ENCODE measurements at places on chromosomes 6 and 20.
A peak's percentile ranks its signal among the peaks of the same experiment; 100 is the strongest.

GRCh38 chr20:1527923-1528322, 29.6 kb downstream of the SIRPD start:
- DNase-seq, result no peak

GRCh38 chr6:132161283-132161682, 210.1 kb upstream of the CCN2 start:
- DNase-seq, result no peak

- DNase-seq, result no peak
Measured at GRCh38 chr6:8215631-8216030, 113.3 kb upstream of the EEF1E1 start.

GRCh38 chr6:157764178-157765068, 58.6 kb upstream of the SNX9 start:
- DNase-seq, result no peak

DNA sequence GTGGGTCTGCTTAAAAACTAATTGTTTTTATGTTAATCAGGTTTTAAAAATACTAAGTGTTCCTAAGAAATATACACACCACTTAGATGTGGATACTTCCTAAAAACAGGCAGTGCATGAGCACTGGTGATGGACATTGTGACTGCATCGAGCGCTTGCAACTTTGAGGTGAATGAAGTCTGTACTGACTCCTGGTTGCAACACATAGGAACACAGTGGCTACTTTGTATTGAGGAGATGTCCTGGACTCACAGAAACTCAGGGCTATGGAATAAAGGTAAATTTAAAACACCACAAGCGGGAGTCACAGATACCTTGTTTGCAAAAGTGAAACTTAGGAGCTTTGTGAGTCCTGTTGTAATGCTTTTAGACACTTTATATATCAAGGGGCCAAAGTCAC, 55.6 kb upstream of the POLR1H start:
- no peak for DNase-seq

GRCh38 chr6:132341646-132342045, 59.6 kb downstream of the MOXD1 start:
- no peak for DNase-seq

DNA sequence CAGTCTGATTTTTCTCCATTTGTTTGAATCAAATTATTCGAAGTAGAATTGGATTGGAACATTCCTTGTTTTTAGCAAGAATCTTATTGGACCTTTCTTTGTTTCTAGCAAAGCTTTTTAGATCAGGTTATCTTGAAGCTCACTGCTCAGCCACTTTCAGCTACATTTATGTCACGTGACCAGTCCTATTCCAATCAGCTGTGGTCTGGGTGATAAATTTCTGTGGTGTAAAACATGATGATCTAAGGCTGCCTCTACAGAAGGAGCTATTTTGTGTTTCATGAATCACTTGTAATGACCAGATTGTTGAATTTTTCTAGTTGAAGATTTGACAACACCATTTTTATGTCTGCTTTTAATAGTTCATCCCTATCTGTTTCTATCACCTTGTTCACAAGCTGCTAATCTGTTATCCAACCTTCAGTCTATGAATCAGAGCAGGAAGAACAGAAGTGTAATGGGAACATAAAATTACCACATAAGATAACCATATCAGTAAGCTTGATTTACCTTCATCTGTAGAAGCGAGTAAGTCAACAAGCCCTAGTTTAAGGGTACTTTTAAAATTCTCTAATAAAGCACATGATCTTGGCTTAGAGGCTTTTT, 101.0 kb upstream of the MAP3K7 start:
- no peak for DNase-seq

DNA sequence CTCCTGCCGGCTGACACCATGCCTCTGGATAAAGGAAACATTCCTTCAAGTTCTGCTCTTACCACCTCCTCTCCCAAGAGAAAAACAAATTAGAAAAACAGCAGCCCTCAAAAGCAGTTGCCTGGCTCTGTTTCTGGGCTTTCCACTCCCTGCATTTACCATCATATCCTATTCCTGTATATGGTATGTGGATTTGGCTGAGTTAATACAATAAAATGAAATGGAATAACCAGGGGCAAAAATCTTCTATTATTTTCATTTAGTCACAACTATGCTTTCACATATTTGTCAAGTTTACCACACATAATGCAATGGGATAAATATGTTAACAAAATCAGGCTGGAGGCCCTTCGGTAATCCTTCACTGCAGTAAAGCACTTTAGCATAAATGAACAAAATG, 34.3 kb downstream of the COL12A1 start:
- no peak for DNase-seq

- DNase-seq, result no peak
Measured at GRCh38 chr6:120211955-120212792, 862.6 kb upstream of the MAN1A1 start.

- DNase-seq, result no peak
Measured at GRCh38 chr6:56840467-56841380, 114.2 kb upstream of the BEND6 start.

DNA sequence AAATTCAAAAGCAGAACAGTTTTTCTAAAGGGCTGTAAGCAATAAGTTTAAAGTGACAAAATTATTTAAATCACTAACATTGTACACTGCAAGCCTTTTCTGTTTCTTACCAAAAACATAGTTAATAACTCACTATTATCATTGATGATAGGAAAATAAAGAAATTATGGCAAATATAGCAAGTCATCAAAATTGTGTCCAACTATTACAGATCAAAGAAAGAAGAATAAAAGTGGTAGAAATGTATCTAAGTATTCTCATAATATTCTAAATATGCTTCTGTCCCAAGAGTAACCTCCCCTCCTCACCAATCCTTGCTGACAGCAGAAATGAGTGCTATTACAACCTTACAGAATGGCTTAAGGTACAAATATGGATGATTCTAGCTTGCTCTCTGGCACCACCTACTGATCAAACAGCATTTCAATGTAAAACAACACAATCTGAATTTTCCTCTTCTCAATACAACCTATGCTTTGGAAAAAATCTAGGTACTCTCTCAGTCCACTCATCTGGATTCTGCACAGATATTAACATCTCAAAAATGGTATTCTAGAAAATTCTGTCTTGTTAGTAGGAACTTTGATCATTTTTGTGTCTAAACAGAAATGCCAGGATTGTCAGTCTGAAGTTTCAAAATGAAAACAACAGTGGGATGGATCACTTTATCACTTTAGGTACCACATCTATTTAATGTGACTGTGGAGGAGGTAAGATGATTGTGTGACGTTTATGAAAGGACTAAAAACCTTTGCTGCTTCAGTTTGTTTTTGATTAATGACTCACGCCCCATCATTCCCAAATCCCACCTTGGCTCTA, 40.9 kb downstream of the ZFP64 start:
- peak; percentile 23 for DNase-seq

GRCh38 chr6:30615219-30615957, 1.7 kb downstream of the PPP1R10 start:
- DNase-seq, result peak; percentile 53

GRCh38 chr6:83862776-83863471, 3.4 kb downstream of the CYB5R4 start:
- DNase-seq, result no peak

DNA sequence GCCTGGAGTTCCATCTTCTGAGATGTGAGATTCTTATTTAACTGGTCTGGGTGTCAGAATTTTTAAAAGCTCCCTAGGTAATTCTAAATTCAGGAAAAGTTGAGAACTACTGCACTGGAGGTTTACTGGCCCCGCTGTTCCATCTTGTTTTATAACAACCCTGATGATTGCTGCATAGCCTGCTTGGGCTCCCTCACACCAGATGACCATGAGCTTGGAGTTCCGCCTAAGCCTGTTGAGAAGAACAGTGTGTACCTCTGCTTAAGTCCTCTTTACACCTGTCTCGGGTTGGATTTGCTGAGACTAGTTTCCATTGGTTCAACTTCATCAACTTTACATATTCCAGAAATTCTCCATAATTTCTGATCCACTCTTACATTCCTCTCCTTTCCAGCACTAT, 77.9 kb downstream of the FKBP5 start:
- DNase-seq, result no peak

DNA sequence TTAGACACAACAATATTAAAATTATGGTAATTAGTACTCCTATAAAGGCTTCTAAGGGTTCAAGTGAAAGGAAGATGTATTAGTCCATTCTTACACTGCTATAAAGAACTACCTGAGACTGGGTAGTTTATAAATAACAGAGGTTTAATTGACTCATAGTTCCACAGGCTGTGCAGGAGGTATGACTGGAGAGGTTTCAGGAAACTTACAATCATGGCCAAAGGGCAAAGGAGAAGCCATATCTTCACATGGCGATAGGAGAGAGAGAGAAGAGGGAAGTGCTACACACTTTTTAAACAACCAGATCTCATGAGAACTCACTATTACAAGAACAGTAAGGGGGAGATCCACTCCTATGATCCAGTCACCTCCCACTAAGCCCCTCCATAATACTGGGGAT, 52.9 kb downstream of the TINAG start:
- no peak for DNase-seq

DNA sequence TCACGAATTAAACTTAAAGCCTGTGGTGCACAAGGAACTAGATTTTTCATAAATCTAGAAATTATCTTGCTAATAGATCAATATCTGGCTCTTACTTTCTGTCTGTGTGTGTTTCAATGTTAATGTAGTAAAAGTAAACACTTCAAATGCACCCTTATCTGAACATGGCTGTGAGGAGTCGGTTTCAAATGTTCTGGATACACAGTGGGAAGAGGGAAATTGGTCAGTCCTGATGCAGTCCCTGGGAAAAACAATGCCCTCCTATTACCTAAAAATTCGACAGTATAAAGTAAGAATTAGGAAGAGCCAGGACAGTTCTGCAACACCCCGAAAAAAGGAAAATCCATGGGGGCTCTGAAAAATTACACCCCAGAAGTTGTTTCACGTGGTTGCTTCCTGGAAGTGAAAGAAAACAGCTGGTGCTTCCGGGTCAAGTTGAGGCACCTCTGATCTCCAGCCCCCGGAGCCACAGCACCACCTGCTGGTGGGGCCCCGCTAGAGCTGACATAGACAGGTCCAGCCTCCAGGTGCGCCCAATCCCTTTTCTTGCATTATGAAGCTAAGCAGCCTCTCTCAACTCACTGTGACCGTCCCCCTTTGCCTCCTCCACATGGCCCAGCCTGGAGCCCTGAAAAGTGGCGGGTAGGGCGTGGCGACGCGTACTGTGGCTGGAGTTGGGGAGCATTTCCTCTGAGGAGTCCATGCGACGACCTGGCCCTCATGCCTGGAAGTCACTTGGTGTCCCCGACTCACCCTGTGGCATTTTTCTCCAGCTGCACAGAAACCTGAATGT, 8.3 kb downstream of the SEMG2 start:
- no peak for DNase-seq

- no peak for DNase-seq
Measured at GRCh38 chr6:145756170-145756662, 20.9 kb upstream of the EPM2A start.

DNA sequence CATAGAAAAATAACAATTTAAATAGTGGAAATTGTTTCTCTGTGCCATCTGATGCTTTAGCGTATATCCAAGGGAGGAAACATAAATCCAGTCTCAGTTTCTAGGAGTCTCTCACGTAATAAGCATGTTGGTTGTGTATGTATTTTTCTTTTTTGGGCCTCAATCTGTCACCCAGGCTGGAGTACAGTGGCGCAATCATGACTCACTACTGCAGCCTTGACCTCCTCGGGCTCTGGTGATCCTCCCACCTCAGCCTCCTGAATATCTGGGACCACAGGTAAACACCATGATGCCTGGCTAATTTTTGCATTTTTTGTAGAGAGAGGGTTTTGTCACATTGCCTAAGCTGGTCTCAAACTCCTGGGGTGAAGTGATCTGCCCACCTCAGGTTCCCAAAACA, 78.6 kb upstream of the PLN start:
- DNase-seq, result no peak

GRCh38 chr20:63317061-63317460, 24.1 kb downstream of the COL20A1 start:
- no peak for DNase-seq

DNA sequence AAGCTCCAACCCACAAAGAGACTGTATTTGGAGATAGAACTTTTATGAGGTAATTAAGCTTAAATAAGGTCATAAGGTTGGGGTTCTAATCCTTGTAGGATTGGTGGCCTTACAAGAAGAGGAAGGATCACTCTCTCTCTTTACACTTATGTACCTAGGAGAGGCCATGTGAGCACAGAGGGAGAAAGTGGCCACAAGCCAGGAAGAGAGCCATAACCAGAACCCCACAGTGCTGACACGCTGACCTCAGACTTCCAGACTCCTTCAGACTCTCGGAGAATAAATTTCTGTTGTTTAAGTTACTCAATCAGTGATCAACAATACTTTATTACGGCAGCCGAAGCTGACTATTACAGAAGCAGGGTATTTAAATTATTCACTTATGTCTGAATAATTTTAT, 430.5 kb upstream of the EPHA7 start:
- DNase-seq, result no peak

DNA sequence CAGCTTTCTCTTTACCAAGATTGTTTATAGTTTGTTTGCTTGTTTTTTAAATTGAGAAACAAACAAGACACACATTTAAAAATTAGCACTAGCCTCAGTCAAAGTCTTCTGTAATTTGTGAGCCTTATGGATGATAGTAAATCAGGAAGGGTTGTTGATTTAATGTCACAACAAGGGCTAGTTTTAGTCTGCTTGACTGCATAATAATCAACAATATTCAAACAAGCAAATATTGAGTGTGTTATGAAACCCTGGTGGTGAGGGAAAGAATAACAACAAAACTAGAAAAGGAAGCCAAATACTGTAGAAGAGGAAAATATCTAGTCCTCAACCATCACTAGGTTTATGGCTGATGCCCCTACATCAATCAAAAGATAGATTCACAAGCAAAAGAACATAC, 228.6 kb downstream of the TBC1D7 start:
- no peak for DNase-seq

- DNase-seq, result no peak
Measured at GRCh38 chr20:46840054-46840729, 54.5 kb upstream of the EYA2 start.

GRCh38 chr6:17867880-17868279, 119.6 kb downstream of the KIF13A start:
- no peak for DNase-seq

- DNase-seq, result no peak
Measured at GRCh38 chr6:21437581-21437980, 156.0 kb upstream of the SOX4 start.

DNA sequence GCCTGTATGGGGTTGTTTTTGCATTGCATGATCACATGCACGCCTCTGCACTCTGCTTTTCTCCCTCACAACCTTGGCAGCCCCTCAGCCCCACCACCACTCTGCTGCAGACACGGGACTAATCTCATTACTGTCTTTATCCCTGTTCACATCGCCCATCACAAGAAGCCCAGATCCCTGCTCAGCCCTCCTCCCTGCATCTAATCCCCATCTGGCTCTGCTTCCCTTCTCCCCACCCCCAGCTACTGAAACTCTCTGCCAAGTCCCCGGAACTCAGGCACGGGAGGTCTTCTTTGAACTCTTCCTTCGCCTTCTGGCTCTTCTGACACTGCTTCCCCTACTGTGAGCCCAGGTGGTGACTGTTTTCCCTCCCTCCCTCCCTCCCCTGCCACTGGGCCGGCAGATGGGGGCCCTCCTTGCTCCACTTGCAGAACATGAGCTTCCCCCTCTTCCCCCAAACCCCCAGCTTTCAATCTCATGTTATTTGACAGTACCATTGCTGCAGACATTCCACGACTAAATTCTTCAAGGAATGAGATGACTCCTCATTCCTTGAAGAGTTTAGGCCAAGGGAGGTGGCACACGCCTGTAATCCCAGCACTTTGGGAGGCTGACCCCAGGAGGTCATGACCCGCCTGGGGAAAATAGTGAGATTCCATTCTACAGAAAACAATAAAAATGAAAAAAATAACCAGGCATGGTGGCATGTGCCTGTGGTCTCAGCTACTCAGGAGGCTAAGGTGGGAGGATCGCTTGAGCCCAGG, 21.9 kb upstream of the TULP1 start:
- no peak for DNase-seq

- DNase-seq, result no peak
Measured at GRCh38 chr6:75266716-75267291, 17.8 kb downstream of the TMEM30A start.

Data from neural crest cell (in vitro differentiated cells).